ENCODE measurements at places on chromosomes 11 and 22. TPM values are rescaled to one million over a fixed set of nuclear protein-coding genes. Genes with fewer than 3 reads are reported as not detected.

BARX2 gene
- not detected for total RNA-seq

GRM5 gene
- 10.2 TPM for total RNA-seq

SLC35F2 gene
- total RNA-seq = 5.4 TPM

DNA sequence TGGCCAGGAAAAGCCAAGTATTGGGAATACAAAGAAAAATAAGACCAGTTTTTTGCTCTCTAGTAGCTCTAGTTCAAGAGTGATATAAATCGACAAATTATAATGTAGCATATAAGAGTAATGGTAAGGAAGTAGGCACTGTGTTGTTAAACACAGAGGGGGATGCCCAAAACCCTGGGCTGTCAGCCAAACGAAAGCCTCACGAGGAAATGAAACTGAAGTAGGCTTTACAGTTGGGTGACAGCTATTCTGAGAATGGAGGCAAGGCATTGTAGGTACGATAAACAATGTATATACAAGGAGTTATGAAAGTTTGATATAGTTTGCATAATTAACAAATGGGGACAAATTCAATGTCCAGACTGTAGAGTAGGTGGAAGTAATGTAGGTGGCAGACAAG is 176.4 kb downstream of the FAM181B start:
- DNase-seq = no peak

DNA sequence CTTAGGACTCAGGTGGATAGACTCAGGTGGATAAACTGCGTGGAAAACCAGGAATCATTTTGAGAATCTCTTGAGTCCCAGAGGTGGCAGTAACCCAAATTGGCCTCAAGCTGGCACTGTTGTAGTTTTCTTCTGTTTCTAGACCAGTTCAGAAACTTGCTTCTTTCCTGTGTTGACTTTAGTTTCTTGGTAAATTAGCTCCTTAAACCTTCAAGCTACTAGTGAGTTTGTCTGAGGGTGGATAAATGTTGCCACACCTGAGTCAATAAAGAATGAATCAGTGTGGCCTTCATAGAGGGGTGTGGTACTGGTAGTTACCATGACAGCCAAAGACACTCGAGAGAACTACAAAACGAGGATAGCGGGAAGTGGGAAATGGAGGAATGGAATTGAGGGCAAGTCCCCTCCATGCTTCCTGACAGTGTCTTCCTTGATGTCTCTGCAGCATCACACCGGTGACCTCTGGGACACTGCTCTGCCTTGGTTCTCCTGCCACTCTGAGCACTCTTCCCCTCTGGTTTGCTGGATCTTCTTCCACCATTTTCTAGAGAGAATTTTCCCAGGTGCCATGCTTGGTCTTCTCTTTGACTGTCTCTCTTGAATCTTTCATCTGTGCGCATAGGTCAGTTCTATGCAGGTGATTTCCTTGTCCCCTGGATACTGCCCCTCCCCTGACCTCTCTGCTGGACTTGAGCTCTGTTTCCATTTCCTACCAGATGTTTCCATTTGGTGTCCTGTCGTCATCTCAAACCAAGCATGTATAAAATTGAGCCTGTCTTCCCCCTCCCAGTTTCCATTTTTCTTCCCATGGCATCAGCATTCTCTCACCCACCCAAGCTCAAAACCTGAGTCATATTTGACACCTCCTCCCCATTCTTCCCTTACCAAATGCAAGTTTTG is 7.2 kb downstream of the POLD4 start:
- DNase-seq = no peak

DNA sequence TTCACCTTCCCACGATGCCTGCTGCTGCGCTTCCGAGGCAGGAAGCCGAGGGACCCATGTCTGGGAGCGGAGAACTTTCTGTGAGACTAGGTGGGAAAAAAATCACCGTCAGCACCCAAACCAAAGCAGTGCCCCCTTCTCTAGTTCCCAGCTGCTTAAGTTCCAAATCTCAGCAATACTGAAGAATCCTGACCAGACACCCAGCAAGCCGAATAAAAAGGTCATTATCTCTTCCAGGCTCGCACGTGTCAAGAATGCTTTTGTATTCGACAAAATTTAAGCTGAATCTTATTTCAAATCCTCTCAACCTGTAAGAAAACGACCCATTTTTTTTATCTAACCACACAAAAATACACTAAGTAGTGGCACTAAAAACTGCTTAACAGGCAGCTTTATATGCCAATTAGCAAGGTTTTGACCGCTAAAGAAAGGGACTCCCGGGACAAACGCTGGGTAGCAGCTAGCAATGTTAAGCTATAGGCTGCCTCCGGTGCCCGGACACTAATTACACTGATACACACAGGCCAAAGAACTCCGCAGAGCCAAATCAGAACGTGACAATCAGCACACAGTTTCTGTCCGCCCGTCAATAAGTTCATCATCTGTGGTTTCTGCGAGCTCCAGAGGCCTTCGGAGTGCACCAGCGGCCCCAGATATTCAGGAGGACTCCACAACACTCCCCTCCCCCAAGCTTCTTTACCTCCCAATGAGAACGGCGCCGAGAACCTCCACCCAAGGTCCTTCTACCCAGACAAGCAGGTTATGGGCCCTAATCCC is 728 bp downstream of the RPL3 start:
- DNase-seq = no peak

OR10A2 gene
- total RNA-seq = not detected

- DNase-seq = no peak
Observed at GRCh38 chr11:32444186-32444585, 8.8 kb upstream of the WT1 start.

GRCh38 chr11:39668640-39669039 is 1790.8 kb downstream of the LRRC4C start:
- no peak for DNase-seq

GRCh38 chr11:31397239-31397834 is 27.7 kb downstream of the DNAJC24 start:
- no peak for DNase-seq

CBLIF gene
- total RNA-seq = 2.6 TPM

GRCh38 chr11:109704432-109704831 is 282.4 kb downstream of the C11orf87 start:
- DNase-seq = no peak

- no peak for DNase-seq
Observed at GRCh38 chr11:67582011-67582410, 1.6 kb upstream of the GSTP1 start.

OR6M1 gene
- not detected for total RNA-seq

A4GALT gene
- total RNA-seq = 85.1 TPM

CARD18 gene
- total RNA-seq = not detected

DNA sequence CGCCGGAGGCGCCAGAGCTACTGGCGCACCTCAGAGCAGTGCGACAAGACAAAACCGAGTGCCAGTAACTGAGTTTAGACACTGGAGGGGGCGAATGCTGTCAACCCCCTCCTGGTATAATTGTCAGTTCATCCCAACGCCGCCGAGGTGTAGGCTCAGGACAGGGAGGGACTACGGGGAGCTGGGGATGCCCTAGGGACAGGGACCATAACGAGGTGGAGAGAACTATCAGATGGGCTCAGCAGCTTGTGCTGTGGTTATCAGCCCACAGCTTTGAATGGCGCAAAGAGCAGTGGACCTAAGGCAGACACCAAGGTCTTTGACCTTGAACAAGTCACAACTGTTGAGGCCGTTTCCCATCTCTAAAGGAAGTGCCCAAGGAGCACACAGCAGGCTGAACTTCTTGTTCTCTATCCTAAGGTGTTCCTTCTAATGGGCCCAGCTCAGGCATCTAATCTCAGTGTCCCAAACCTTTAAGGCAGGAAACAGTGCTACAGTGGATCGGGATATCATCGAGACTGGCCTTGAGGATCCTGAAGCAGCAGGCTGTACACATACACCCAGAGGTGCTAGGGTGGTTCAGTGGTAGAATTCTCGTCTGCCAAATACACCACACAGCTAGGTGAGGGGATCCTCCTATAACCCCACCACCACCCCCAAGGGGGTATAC is 958 bp upstream of the TUT1 start:
- no peak for DNase-seq

Measured in ascending aorta (tissue), 2 donors.